ENCODE measurements at places on chromosomes 2 and 18.

DNA sequence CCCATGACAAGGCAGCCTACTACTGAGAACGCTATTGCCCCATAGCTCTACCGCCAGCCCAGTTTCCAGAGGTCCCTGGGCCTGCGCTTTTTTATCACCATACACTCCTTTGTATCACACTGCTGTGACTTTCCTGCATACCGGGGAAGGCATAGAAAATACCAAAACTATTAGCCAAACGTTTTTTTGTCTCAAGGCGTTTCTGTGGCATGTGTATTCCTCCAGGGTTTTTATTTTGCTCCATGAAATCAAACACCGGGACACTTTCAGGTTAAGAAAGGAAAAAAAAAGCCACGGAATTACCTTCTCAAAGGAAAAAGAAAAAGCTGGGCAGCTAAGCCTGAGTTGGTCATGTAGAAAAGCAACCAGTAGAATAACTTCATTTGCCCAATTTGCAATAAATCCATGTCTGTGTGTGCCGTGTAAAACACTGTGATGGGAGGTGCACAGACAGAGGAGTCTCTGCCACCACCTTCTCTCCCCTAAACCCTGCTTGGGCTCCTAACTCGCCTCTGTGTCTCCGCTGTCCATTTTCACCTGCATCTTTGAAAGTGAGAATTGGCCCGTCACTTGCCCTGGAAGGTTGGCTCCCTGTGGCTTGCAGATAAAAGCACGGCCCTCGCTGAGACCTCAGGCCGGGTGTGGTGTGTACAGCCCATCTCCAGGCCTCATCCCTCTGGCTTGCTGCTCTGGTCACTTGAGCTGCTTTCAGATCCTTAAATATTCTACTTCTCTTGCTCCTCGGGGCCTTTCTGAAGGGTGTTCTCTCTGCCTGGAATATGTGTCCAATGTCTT is 1.7 kb downstream of the AMER3 start:
- no peak for DNase-seq

GRCh38 chr2:121293450-121294325 is 8.7 kb upstream of the TFCP2L1 start:
- no peak for DNase-seq

GRCh38 chr18:10530002-10530401 is 4.2 kb downstream of the NAPG start:
- no peak for DNase-seq

DNA sequence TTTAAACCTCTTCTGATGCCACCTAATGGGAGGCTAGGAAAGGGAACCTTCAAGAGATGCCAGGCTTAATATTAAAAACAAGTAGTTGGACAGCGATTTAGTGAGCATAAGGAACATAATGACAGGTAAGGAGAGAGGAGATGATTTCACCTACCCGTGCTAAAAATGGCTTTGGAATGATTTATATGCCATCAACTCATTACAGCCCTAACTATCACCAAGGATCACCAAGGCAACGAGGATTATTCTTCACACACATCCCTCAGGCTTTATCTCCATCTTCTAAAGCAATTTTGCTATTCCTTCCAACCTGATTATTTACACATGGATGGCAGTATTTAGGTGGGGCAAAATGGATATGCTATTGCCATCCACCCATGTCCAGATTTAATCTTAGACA is 237.8 kb downstream of the DCC start:
- DNase-seq = no peak

- no peak for DNase-seq
These were observed 16.0 kb downstream of the ZBTB7C start for GRCh38 chr18:48393170-48393569.

All from tibial nerve (tissue), 4 donors.